ENCODE measurements at places on chromosomes 1 and 21.

GRCh38 chr1:204180133-204180532 lies 14.0 kb upstream of the REN start:
- no peaks in the 10 kb centered on the region for H3K36me3 ChIP-seq
- no peaks in the 10 kb centered on the region for H3K27me3 ChIP-seq
- H3K27ac ChIP-seq = no peak overlapping the region
- no peak overlapping the region for H3K4me3 ChIP-seq

DNA sequence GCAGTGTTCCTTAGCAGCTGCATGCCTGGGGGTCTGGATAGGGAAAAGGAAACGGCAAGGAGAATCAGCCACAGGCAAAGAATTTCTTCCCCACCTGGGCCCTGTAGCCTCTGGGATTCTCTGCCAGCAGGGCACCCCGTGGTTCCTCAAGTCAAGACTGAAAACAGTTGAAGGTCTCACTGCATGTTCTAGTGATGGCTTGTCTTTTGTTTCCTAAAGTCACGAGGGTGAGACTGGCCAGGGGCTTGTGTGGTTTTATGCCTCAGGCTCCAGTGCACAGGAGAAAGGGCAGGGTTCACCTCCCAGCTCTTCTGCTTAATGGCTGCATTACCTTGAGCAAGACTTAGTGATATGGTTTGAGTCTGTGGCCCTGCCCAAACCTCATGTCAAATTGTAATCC lies 53.2 kb upstream of the B3GALT5 start:
- H3K36me3 ChIP-seq = no peaks in the 10 kb centered on the region
- H3K4me3 ChIP-seq = no peak overlapping the region
- no peak for DNase-seq
- H3K27ac ChIP-seq = no peak overlapping the region
- H3K4me1 ChIP-seq = no peaks in the 10 kb centered on the region
- H3K27me3 ChIP-seq = no peaks in the 10 kb centered on the region

GRCh38 chr1:174289644-174290310 lies 130.5 kb downstream of the RABGAP1L start:
- H3K4me1 ChIP-seq = no peaks in the 10 kb centered on the region
- DNase-seq = no peak
- no peaks in the 10 kb centered on the region for H3K27me3 ChIP-seq
- H3K4me3 ChIP-seq = no peak overlapping the region

DNA sequence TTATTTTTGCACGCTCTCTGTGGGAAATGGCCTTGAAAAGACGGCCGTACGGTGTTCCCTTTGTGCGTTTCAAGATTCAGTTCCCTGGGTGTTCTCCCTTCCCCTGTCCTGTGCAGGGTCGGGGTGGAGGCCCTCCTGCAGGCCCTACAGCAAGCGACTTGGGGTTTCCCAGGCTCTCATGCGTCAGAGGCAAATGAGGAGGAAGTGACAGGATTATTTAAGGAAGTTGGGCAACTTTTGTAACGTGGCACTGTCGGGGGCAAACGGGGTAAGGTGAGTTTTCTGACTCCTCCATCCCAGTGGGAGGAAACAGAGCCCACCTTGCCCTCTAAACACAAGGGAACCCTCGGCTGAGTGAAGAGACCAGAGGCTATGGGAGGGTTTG lies 16.1 kb upstream of the AJAP1 start:
- DNase-seq = no peak
- no peak overlapping the region for H3K27ac ChIP-seq
- H3K36me3 ChIP-seq = no peaks in the 10 kb centered on the region
- H3K27me3 ChIP-seq = no peaks in the 10 kb centered on the region
- H3K4me1 ChIP-seq = no peaks in the 10 kb centered on the region
- H3K4me3 ChIP-seq = no peak overlapping the region

DNA sequence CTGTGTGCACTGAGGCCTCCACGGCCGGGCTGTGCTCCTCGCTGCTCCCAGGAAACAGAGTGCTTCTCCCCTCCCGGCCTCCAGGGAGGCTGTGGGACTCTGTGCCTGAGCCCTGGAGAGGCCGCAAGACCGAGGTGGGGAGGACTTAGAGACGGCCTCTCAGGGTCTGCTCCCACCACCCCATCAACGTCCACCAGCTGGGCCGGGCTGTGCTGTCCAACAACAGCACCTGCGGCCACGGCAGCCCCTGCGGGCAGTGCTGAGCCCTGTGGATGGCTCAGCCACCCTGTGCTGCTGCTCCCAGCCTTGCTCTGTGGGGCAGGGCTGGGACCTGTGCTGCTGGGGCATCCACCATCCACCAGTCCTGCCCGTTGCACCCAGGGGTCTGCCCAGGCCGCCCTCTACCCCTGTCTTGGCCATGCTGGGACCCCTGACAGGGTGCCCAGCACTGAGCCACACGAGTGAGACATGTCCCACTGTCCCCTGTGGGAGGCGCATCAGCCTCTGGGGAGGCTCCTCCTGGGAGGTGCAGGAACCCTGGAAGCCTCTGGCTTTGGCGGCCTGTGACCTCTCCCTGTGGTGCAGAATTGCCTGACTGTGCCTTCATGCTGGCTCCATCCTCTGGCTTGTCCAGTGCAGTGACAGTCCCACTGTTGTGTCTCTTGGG lies 31.2 kb upstream of the LRRC3 start:
- H3K27ac ChIP-seq = no peak overlapping the region
- no peaks in the 10 kb centered on the region for H3K36me3 ChIP-seq
- no peaks in the 10 kb centered on the region for H3K4me1 ChIP-seq
- H3K4me3 ChIP-seq = no peak overlapping the region
- DNase-seq = no peak

- H3K27me3 ChIP-seq = no peaks in the 10 kb centered on the region
- no peaks in the 10 kb centered on the region for H3K4me1 ChIP-seq
Observed at GRCh38 chr21:15872236-15872635, 142.5 kb downstream of the USP25 start.

- H3K4me1 ChIP-seq = peaks cover 2% of the 10 kb centered on the region
- DNase-seq = no peak
- H3K27ac ChIP-seq = no peak overlapping the region
- H3K36me3 ChIP-seq = no peaks in the 10 kb centered on the region
- no peaks in the 10 kb centered on the region for H3K27me3 ChIP-seq
Observed at GRCh38 chr1:243471754-243472745, 216.2 kb downstream of the SDCCAG8 start.

- no peak overlapping the region for H3K4me3 ChIP-seq
- no peaks in the 10 kb centered on the region for H3K36me3 ChIP-seq
- DNase-seq = peak; percentile 44
- no peak overlapping the region for H3K27ac ChIP-seq
Observed at GRCh38 chr1:230327892-230328284, 98.2 kb downstream of the PGBD5 start.

GRCh38 chr1:60088620-60089155 lies 15.1 kb upstream of the C1orf87 start:
- H3K27ac ChIP-seq = no peak overlapping the region
- H3K4me3 ChIP-seq = no peak overlapping the region
- no peaks in the 10 kb centered on the region for H3K36me3 ChIP-seq
- no peaks in the 10 kb centered on the region for H3K27me3 ChIP-seq

DNA sequence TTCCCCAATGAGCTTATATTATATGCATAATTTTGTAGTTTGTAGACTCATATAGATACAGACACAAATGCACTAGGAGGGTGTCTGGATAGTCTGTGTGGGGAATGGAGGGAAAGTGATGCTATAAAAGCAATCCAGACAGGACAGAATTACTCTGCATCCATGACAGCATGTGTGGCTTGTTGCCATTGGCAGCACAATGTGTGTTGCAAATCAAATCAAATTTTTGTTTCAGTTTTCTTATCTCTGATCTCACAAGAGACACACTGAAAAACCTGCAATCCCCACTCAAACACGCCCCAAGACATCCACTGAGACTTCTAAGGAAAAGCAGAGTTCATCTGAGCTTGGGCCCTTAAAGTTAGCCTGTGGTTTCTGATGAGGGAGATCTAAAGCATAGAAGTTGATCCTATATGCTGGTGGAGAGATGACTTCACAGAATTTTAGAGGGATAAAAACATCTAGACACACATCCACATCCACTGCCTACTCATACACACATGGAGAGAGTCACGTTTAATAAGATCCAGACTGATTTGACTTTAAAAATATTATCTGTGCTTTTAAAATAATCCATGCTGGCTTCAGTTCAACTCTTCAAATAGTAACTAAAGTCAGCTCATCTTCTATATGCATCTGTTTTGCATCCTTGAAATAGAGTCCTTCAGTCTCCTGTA lies 313.0 kb upstream of the PLXNA2 start:
- no peak overlapping the region for H3K4me3 ChIP-seq
- H3K27me3 ChIP-seq = no peaks in the 10 kb centered on the region

GRCh38 chr1:65068202-65069010 lies 79.6 kb upstream of the AK4 start:
- H3K27me3 ChIP-seq = no peaks in the 10 kb centered on the region
- H3K27ac ChIP-seq = no peak overlapping the region
- peaks cover 2% of the 10 kb centered on the region for H3K4me1 ChIP-seq
- peak; percentile 13 for DNase-seq

- H3K27me3 ChIP-seq = no peaks in the 10 kb centered on the region
- H3K36me3 ChIP-seq = no peaks in the 10 kb centered on the region
- no peak overlapping the region for H3K27ac ChIP-seq
Observed at GRCh38 chr1:182724215-182724614, 39.8 kb upstream of the RGS8 start.

- DNase-seq = no peak
- H3K36me3 ChIP-seq = no peaks in the 10 kb centered on the region
- no peak overlapping the region for H3K27ac ChIP-seq
- H3K4me1 ChIP-seq = no peaks in the 10 kb centered on the region
Observed at GRCh38 chr21:42039911-42040351, 29.8 kb upstream of the ZBTB21 start.

GRCh38 chr1:18569251-18569650 lies 61.4 kb upstream of the PAX7 start:
- H3K27me3 ChIP-seq = no peaks in the 10 kb centered on the region
- no peak for DNase-seq
- no peak overlapping the region for H3K4me3 ChIP-seq
- no peaks in the 10 kb centered on the region for H3K36me3 ChIP-seq
- H3K27ac ChIP-seq = no peak overlapping the region
- no peaks in the 10 kb centered on the region for H3K4me1 ChIP-seq

DNA sequence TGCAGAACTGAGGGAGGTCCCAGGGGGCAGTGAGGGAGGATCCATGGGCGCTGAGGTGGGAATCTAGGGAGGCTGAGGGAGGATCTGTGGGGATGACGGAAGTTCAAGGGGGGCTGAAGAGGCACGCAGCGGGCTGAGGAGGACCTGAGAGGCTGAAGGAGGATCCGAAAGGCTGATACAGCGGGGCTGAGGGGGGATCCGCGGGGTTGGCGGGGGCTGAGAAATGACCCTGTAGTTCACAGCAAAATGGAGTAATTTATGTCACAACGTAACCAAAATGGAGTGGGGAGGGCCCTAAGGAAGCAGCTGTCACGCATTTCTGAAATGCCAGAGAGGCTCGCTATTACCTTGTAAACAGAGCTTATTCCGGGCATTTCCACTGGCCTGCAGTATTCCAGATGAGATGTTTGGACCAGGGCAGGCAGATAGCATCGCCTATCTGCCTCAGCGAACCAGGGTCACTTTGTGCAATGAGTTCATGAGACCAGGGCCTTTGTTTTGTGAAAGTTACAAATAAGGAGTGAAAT lies 926 bp upstream of the MRPL55 start:
- peak overlapping the region; percentile 34 for H3K4me3 ChIP-seq
- peaks cover 3% of the 10 kb centered on the region for H3K4me1 ChIP-seq
- peak; percentile 45 for DNase-seq
- no peaks in the 10 kb centered on the region for H3K36me3 ChIP-seq
- H3K27me3 ChIP-seq = no peaks in the 10 kb centered on the region

- no peak overlapping the region for H3K4me3 ChIP-seq
- H3K27ac ChIP-seq = no peak overlapping the region
- no peaks in the 10 kb centered on the region for H3K36me3 ChIP-seq
- no peaks in the 10 kb centered on the region for H3K27me3 ChIP-seq
Observed at GRCh38 chr1:13597166-13597565, 13.5 kb downstream of the PDPN start.

- H3K36me3 ChIP-seq = no peaks in the 10 kb centered on the region
- peak; percentile 96 for DNase-seq
- H3K4me1 ChIP-seq = peaks cover 4% of the 10 kb centered on the region
- H3K27ac ChIP-seq = no peak overlapping the region
- H3K27me3 ChIP-seq = peaks cover 12% of the 10 kb centered on the region
- H3K4me3 ChIP-seq = no peak overlapping the region
Observed at GRCh38 chr1:47424336-47424982, 8.4 kb downstream of the FOXE3 start.

DNA sequence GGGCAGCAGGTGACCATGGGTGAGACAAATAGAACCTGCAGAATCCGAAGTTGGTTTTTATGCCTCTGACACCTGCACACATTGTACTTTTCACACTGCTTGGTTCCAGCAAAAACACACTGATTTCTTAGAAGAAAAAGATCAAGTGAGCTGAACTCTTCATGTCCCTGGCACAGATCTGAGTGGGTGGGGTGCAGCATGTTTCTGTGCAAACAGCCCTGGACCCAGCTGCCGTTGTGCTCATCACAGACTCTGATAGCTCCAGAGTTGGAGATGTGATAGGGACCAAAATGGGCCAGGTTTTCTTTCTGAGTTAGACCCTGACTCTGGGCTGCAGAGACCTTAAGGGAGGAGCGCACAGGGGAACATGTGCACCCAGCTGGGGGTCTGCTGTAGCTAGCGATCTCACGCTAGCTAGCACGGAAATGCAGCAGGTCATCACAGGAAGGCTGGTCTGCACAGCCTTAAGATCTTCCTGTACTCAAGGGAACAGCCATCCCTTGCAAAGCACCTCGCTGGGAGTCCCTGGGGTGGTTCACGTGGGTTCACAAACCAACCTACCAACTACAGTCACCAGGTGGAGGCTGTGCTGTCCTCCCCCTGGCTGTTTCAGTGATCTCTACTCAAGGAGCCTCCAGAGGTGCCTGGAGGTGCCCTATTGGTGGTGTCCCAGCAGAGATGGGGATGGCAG lies 291.1 kb downstream of the PTPRU start:
- H3K27me3 ChIP-seq = no peaks in the 10 kb centered on the region
- H3K4me1 ChIP-seq = no peaks in the 10 kb centered on the region
- no peaks in the 10 kb centered on the region for H3K36me3 ChIP-seq
- no peak overlapping the region for H3K4me3 ChIP-seq

DNA sequence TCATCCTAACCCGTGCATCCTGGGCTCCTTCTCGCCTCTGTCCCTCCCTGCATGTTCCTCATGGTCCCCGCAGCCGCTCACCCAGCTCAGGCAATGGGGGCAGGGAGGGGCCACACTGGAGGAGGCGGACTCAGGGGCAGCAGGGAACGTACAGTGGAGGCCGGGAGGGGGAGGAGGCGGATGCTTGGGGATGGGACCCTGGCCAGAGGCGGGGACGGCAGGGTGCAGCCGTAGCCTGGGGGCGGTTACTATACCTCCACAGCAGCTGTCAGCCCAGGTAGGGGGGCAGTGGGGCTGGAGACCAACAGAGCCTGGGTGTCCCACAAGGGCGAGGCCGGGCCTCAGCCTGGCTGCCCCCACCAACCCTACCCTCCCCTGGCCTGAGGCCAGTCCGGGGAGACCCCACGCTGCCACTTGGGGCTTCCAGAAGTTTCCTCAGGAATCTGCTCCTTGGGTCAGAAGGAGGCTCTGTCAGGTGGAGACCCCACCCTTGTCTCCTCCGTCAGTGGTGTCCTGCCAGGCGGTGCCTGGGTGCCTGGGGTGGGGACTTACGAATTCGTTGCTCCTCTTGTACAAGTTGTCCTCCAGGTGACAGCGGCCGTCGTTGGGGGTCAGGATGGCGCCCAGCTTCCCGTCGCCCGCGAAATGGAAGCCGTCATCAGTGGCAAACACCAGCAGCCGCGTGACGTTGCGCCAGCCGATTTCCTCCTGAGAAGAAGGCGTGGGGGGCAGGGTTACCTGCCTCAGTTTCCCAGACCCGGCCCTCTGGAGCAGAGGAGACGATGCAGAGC lies 20.7 kb downstream of the ITGB2 start:
- H3K4me3 ChIP-seq = no peak overlapping the region
- no peaks in the 10 kb centered on the region for H3K36me3 ChIP-seq
- H3K4me1 ChIP-seq = no peaks in the 10 kb centered on the region
- no peak for DNase-seq
- no peaks in the 10 kb centered on the region for H3K27me3 ChIP-seq
- no peak overlapping the region for H3K27ac ChIP-seq

Data from mesendoderm (in vitro differentiated cells).